ENCODE measurements at places on chromosomes 13 and 19.

DNA sequence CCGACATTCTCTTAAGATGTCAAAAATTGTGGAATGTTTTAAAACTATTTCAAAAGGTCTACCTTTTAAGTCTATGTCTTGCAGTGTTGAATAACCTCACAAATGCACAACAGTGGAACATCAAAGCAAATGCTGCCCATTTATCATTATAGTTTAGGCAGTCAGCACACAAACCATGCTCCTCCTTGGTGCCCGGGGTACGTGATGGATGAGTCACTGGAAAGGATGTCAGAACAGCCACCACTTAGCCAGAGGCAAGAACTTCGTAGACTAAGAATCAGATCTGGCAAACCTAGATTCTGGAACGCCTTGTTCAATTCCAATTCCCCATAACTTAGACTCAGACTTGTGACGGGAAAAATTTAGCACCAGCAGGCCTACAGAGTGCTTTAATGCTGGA lies 343.6 kb downstream of the FGF9 start:
- no peak for DNase-seq

GRCh38 chr13:30409886-30410704 lies 12.2 kb upstream of the UBE2L5 start:
- DNase-seq = no peak

GRCh38 chr13:33352526-33352925 lies 67.0 kb upstream of the STARD13 start:
- DNase-seq = no peak

DNA sequence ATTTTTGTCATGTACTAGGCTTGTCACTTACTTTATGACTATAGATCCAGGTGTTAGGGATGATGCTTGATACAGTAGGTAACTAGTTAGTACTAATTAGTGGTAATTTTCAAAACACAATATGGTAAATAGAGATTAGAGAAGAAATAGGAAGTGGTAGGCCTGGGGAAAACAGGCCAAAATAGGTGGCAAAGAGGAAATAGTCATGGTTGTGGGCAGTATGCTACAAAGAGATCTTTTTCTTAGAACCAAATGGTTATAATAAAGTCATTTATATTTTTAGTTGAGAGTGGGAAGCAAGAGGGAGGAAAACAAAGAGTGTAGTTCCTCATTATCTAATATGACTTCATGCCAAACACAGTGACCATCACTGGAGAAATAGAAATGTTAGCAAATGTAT lies 9.1 kb upstream of the VWA8 start:
- DNase-seq = no peak

DNA sequence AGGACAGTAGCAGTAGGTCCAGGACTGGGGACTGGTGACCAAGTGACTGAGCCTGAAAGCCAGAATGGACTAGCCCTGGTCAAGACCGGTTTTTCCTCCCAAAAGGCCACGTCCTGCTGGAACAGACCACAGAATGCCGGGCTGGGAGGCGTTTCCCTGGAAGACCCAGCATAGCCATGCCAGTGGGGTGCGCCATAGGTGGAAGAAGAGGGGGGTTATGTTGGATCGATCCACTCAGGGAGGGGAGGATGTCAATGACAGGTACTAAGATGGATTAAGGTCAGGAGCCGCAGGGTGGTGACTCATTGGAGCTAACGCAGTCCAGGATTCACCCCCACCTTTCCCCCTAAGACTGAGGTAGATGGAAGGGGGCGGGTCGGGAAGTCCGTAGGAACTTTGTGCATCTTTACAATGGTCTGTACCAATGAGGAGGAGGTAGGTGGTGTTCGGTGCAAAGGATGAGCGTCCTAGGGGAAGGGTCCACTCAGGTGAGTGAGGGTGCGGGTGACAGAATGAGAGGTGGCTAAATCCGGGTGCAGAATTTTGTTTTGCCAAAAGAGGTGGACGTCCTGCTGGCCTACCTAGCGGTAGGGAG lies 21.0 kb downstream of the VASP start:
- DNase-seq = no peak

DNA sequence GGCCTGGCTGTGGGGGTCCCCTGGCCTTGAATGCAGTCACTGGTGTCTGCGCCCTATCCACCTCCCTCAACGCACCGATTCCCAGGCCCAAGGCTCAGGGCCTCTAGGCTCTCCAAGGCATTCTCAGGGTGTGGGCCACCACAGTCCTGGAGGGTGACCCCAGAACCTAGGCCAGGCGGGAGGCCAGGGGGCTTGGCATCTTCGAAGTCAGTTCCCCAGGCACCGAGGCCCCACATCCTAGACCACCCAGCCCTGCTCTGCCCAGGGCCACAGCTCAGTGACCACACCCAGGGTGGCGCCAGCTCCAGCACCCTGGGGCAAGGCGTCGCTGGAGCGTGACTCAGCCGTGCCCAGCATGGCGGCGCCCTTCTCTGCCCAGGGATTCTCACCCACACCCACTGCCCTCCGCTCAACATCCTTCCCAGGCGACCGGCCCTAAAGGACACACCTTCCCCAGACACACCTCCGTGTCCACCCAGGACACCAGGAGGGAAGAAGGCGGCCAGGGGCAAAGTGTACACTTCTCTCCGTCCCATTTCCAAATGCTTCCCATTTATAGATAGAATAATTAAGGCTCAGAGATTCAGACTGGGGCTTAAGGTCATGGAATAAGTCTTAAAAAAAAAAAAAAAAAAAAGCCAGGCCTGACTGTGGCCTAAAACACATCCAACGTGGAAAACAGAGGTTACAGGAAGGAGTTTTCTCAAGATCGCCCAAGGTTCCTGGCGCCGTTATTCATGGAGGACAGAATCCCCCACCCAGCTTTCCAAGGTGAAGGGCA lies 36.4 kb upstream of the NANOS3 start:
- DNase-seq = no peak

GRCh38 chr13:61486496-61486895 lies 70.8 kb upstream of the PCDH20 start:
- no peak for DNase-seq
